ENCODE measurements at places on chromosomes 1 and 21. TPM values are rescaled to one million over a fixed set of nuclear protein-coding genes. Genes with fewer than 3 reads are reported as not detected.

ATAD3C gene
- total RNA-seq = 0.24 TPM

ARHGEF16 gene
- 1.4 TPM for total RNA-seq

TRABD2B gene
- 0.09 TPM for total RNA-seq

NBPF4 gene
- 0.09 TPM for total RNA-seq

VHLL gene
- total RNA-seq = not detected

GBP7 gene
- total RNA-seq = 0.05 TPM

LCE3E gene
- not detected for total RNA-seq

ADSS2 gene
- total RNA-seq = 40.4 TPM

LACTBL1 gene
- total RNA-seq = not detected

OR2T3 gene
- total RNA-seq = not detected

DENND1B gene
- 23.5 TPM for total RNA-seq

TDRD5 gene
- 0.52 TPM for total RNA-seq
